ENCODE measurements at places on chromosomes 2 and 18. TPM values are rescaled to one million over a fixed set of nuclear protein-coding genes. Genes with fewer than 3 reads are reported as not detected.

- H3K4me3 ChIP-seq: no peak overlapping the region
- H3K4me1 ChIP-seq: no peaks in the 10 kb centered on the region
- no peaks in the 10 kb centered on the region for H3K27me3 ChIP-seq
- no peaks in the 10 kb centered on the region for H3K36me3 ChIP-seq
- DNase-seq: no peak
- H3K27ac ChIP-seq: peak overlapping the region; percentile 31
Measured at GRCh38 chr2:59974051-59974766, 579.2 kb downstream of the BCL11A start.

GRCh38 chr2:218152777-218153176 lies 14.0 kb downstream of the CXCR1 start:
- no peaks in the 10 kb centered on the region for H3K36me3 ChIP-seq
- peaks cover 37% of the 10 kb centered on the region for H3K27me3 ChIP-seq
- H3K4me3 ChIP-seq: no peak overlapping the region

- no peaks in the 10 kb centered on the region for H3K4me1 ChIP-seq
- H3K4me3 ChIP-seq: no peak overlapping the region
- no peak for DNase-seq
- no peaks in the 10 kb centered on the region for H3K36me3 ChIP-seq
Measured at GRCh38 chr2:105486762-105487141, 87.9 kb upstream of the FHL2 start.

DNA sequence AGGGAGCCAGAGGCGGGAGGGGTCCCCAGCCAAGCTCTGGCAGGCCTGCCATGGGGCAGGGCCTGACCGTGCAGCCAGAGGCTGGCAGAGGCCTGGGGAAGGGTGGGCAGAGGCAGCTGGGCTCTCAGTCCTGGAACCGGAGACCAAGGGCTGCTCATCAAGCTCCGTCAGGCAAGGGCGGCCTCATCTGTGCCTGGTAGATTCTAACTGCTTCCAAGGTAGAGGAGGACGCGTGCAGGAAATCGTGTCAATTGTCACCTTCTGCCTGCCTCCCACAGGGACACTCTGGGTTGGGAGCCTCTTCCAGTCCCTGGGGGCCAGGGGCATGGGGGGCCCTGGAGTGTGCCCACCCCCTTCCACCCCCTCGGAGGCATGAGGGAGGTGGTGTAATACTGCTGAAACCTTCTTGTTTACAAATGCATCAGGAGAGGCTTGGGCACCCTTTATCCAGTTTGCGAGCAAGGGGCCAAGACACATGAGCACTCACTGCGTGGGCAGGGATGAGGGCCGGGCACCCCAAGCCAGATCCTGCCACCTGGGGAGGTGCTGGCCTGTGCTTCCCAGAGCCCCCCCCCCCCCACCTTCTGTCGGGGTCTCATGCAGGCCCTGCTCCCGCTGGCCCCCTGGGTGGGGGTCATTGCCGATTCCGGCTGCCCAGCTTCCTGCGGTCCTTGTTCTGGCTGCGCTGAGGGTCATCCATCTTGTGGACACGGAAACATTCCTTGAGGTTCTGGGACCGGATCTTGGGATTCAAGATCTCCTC lies 9.0 kb downstream of the SNORC start:
- H3K27me3 ChIP-seq: peaks cover 30% of the 10 kb centered on the region
- H3K27ac ChIP-seq: no peak overlapping the region
- peaks cover 8% of the 10 kb centered on the region for H3K4me1 ChIP-seq
- no peak for DNase-seq
- H3K36me3 ChIP-seq: no peaks in the 10 kb centered on the region
- peak overlapping the region; percentile 33 for H3K4me3 ChIP-seq

DNA sequence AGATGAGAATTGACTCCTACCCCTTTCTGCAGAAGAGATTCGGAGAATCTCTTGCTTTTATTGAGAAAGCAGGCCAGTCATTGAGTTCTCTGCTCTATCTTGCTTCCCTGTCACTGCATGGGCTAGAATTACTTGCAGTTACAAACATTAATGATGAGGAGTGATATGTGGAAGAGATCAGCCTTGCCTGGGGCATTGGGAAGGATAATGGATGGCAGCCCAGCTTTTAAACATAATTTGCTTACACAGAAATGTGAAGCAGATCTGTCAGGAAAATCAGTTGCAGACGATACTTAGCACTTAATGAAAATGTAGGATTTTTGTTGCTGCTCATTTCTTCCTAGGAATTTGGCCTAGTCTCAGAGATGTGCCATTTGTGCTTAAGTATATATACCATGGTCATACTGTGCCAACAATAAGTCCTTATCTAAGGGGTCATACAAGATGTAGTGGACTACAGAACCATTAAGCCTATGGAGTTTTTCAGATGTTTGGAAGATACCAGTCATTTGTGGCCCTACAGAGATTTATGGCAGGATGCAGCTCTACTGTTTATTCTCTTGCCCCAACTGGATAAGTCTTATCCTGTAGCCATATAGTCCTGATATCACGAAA lies 92.7 kb downstream of the XRCC5 start:
- H3K4me1 ChIP-seq: peaks cover 10% of the 10 kb centered on the region
- peaks cover 30% of the 10 kb centered on the region for H3K36me3 ChIP-seq
- H3K27me3 ChIP-seq: no peaks in the 10 kb centered on the region
- DNase-seq: no peak
- no peak overlapping the region for H3K27ac ChIP-seq

CIB4 gene
- not detected for polyA plus RNA-seq

LCT gene
- not detected for polyA plus RNA-seq

All from naive B cell (primary cell).